ENCODE measurements at places on chromosomes 4 and X.

DNA sequence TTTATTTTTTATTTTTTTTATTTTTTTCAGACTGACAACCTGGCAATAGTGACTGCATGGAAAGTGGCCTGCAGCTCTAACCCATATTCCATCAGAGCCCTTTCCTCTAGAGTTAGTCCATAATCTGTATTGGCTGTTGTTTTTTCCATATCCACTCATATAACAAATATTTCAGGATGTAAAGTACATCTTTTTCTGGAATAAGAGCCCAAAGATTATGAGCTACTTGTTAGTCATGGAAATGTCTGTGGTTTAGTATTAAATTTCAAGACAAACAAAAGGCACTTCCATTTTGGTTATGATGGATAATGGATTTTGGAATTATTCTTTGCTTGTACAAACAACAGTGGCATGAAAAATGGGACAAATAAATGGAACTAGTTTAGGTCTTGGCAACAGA is 296.0 kb upstream of the HS3ST1 start:
- no peak for DNase-seq

DNA sequence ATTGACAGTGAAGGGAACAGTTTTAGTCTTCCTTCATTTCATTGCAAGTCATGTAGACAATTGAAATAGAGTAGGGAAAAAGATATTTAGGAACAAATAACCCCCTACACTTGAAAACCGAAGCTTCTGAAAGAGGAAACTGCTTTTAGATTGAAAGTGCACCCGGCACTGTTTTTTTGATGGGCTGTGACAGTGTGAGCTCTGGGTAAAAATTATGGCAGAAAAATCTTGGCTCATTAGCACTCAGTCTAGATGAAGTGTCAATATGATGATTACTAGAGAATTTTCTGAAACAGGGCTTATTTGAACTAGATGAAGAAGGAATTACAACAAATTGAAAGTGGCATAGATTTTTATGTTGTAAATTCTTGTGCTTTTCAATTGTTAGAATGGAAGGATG is 1132.4 kb downstream of the RAPGEF2 start:
- no peak for DNase-seq

GRCh38 chrX:19659929-19660328 is 144.6 kb upstream of the MAP3K15 start:
- no peak for DNase-seq

DNA sequence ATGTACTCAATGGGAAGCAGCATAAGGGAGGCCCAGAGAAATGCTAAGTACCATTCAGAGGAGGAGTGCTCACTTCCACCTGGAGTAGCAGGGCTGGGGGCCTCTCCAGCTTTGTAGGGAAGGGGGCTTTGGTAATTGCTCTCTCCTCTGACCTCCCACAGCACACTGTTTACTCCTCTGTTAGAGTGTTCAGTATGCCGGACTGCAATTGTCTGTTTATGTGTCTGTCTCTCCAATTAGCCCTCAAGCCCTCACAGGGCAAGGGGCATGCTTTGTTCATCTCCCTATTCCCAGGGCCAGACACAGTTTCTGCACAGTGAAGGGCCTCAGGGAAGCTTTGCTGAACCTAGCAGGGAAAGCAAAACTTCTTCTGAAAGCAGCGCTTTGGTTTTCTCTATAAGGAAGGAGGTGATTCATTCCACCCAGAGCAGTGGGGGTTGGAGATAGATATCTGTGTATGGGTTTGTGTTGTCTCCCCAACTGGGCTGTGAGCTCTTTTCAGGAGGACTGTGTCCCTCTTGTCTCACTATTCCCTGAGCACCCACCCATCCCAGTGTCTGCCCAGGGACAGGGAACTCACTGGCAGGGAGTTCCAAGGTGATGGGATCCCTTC is 50.0 kb upstream of the VMA21 start:
- DNase-seq, result no peak

DNA sequence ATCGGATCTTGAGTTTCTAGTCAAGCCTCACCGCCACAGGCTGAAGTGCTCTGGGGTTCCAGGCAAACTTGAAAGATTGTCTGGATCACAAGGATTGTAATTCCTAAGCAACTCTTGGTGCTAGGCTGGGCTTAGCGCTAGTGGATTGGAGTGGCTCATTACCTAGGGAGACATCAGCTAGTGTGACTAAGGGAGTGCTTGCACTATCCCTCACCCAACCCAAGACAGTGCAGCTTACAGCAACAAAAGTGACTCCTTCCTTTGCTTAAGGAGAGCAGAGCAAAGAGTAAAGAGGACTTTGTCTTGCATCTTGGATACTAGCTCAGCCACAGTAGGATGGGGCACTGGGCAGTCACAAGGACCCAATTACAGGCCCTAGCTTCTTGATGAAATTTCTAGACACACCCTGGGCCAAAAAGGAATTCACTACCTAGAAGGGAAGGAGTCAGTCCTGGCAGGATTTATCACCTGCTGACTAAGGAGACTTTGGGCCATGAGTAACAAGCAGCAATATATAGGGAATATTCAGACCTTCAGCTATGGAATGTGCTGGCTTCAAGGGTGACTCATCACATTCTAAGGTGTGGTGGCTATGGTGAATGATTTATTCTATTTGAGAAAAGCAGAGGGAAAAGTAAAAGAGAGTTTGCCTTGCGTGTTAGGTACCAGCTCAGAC is 1212.4 kb downstream of the PCDH18 start:
- DNase-seq, result no peak

GRCh38 chr4:37745946-37746345 is 59.8 kb upstream of the RELL1 start:
- DNase-seq, result no peak

GRCh38 chr4:116847616-116848015 is 237.8 kb downstream of the TRAM1L1 start:
- no peak for DNase-seq

DNA sequence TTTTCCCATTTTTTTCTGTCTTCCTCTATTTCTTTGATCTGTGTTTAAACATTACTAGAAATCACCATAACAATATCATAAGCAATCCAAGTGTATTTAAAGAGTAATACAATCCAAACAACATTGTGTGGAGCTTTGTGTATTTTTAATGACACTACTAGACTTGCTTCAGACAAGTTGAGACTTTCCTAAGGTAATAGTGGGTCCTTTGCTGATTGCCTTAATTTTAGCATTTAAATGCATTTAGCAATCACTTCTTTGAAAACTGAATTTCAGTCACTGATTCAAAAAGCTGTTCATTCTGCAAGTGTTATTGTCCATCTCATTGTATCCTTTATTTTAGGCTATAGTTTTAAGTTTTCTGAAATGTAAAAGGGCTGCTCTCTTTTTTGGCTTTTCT is 804.8 kb downstream of the ADGRL3 start:
- DNase-seq, result no peak

- DNase-seq, result no peak
These were observed 138.9 kb downstream of the SMIM20 start for GRCh38 chr4:26052663-26053541.

DNA sequence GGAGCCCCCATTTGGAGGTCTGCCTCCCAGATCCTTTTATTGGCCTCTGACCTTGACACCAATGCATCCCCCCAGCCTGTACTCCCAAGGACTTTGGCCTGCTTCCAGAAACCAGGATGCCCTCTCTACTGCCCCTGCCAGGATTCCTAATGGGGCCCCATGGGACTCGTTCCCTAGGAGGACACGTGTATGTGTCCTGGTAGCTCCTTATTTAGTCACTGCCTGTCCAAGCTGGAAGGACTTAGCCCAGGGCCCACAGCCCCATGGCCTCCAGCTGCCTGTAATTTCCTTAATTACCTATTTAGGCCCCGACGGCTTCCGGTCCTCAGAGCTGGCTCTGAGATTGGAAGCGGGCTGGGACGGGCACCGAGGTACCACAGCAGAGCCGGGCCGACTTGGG is 9.4 kb downstream of the ATP2B3 start:
- DNase-seq, result no peak

- DNase-seq, result no peak
These were observed 36.5 kb downstream of the SHOX start for GRCh38 chrX:666762-667720.

DNA sequence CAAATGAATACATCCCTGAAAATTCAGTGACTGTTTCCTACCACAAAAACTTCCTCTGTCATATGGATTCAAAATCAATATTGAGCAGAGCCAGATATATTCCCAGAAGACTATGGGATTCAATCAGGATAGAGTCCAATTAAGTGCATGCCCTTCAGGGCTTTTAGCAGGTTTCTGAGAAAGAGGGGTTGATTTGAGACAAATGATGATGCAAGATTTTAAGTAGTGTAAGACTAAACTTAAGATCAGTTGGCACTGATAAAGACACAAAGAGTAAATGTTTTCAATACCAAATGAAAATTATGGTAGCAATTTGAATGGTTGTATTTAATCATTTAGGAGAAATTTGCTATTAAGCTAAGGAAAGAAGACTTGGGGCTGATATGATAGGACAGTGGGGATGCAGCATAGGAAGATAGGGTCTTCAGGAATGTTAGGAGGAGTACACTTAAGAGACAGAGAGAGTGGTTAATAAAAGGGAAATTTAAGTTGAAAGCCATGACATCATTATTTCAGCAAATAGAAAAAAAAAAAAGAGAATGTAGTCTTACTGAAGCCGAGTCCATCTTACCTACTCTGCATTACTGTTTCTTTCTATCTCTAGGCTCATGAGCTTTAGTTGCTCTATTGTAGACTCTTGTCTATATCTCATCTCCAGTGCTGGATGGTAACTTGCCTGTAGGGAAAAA is 32.0 kb upstream of the XK start:
- no peak for DNase-seq

- no peak for DNase-seq
These were observed 75.3 kb downstream of the DCUN1D4 start for GRCh38 chr4:51918251-51918650.

Measured in stimulated activated CD4-positive, alpha-beta T cell treated with anti-CD3 and anti-CD28 coated beads, Interleukin-1b, Interleukin-23, amount 100 ng/mL, for 4 hours (primary cell).